ENCODE measurements at places on chromosomes 16 and 17. TPM values are rescaled to one million over a fixed set of nuclear protein-coding genes. Genes with fewer than 3 reads are reported as not detected.

DNA sequence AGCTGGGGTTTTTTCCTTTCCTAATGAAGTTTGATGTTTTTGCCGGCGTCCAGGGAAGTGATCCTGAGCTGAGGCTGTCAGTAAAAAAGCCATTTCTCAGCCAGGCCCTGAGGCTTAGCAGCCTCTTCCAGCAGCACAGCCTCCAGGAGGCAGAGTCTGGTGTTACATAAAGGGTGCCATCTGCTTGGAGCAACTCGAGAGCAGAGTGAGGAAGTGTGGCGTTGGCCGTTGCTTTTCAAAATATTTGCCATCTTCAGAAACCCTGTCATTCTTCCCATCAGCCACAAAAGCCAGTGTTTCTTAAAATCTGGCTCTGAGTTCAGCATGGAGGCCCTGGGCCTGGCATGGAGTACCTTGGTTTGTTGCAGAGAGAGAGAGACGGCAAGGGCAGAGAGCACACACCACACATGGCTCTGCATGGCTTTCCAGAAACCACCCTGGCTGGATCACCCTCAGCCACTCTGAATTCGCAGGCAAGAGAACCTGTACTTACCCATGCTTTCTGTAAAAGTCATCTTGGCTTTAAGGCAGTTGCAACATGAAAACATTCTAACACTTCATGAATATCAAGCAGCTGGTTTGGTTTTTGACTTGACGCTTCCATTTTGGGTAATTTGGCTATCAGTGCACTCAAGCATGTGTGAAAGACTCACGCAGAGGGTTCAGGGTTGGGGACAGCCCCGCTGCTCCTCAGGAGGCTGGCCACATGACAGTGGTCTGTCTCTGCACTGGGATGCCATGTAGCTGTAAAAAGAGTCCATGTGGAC lies 21.0 kb downstream of the PMM2 start:
- no peak overlapping the region for H3K4me3 ChIP-seq
- peaks cover 8% of the 10 kb centered on the region for H3K4me1 ChIP-seq
- no peak for DNase-seq

GRCh38 chr16:50498431-50499155 lies 49.6 kb upstream of the NKD1 start:
- no peak overlapping the region for H3K27ac ChIP-seq
- H3K4me3 ChIP-seq: no peak overlapping the region
- DNase-seq: no peak
- H3K27me3 ChIP-seq: peaks cover 7% of the 10 kb centered on the region
- peaks cover 17% of the 10 kb centered on the region for H3K4me1 ChIP-seq
- H3K36me3 ChIP-seq: no peaks in the 10 kb centered on the region

The SDR42E2 gene
- total RNA-seq: not detected

The CCDC154 gene
- 4.2 TPM for total RNA-seq

The CA5A gene
- total RNA-seq: not detected

The CD300LG gene
- total RNA-seq: not detected

DNA sequence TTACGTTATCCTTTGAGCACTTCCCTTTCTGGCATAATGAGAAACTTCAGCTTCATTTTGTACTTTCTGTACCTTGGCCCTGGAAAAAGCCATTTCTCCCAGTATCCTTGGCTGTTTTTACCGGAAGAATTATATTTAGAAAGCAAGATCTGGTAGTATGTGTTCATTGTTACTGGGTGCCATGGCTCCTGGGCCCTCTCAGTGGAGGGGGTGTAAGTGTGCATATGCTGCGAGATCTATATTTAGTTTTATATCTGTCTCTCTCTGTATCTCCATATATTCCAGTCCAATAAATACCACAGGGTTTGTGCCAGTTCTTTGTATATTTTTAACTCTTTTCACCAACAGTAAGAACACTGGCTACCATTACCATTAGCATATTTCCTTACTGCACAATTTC lies 17.7 kb downstream of the ATP2C2 start:
- H3K36me3 ChIP-seq: peaks cover 5% of the 10 kb centered on the region
- no peak overlapping the region for H3K4me3 ChIP-seq
- no peak overlapping the region for H3K27ac ChIP-seq
- H3K4me1 ChIP-seq: peaks cover under 1% of the 10 kb centered on the region
- peaks cover 1% of the 10 kb centered on the region for H3K27me3 ChIP-seq

GRCh38 chr16:46691726-46692125 lies 2.3 kb downstream of the ORC6 start:
- no peak for DNase-seq
- H3K27ac ChIP-seq: no peak overlapping the region
- H3K36me3 ChIP-seq: no peaks in the 10 kb centered on the region

DNA sequence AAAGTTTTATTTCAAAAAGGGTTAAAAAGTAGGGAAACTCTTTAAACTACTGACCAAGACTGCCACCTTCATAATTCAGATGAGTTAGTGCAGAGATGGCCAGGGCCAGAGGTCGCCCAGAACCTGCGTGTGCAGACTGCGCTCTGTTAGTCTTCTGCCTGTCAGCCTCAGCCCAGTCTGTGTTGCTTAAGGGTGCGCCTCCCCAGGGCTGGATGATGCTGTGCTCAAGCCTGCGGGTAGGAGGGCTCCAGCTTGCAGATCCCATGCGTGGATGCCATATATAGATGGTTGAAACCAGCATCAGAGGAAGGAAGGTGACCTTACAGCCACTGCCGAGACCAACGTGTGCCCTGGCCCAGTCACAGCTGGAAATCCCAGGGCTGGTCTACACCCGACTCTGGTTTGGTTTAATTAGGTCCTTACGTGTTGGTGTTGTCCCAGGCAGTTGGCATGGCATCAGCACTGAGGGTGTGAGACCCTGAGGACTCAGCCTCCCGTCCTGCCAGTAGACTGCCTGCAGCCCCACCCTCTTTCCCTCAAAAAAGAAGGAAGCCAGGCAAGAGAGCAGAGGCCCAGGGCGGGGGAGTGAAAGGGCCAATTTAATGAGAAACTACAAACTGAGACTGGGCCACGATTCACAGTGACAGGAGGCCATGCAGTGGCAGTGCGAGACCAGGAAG lies 27.7 kb downstream of the CDIP1 start:
- no peak overlapping the region for H3K27ac ChIP-seq
- H3K4me3 ChIP-seq: no peak overlapping the region
- H3K4me1 ChIP-seq: peaks cover 23% of the 10 kb centered on the region
- DNase-seq: no peak
- H3K27me3 ChIP-seq: peaks cover 1% of the 10 kb centered on the region

GRCh38 chr16:73846356-73846755 lies 450.3 kb upstream of the PSMD7 start:
- DNase-seq: peak; percentile 45
- peaks cover 3% of the 10 kb centered on the region for H3K4me1 ChIP-seq
- H3K4me3 ChIP-seq: no peak overlapping the region
- H3K36me3 ChIP-seq: no peaks in the 10 kb centered on the region
- H3K27ac ChIP-seq: no peak overlapping the region
- H3K27me3 ChIP-seq: peaks cover 2% of the 10 kb centered on the region

DNA sequence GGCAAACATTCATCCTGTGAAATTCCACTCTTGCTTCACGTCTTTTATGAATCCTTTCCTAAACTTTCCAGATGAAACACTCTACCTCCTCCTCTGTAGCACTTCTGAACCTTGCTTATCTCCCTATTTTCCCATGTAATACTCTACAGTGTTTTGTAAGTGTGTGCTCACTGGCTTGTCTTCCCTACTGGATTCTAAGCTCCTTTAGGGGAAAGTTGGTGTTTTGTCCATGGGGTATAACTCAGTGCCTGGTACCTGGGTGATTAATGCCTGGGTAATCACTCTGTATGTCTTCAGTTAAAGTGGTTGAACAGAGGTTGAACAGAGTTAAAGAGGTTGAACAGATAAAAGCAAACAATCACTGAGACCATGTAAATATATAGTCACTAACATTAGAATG lies 3.8 kb upstream of the KAT7 start:
- peaks cover 6% of the 10 kb centered on the region for H3K27me3 ChIP-seq
- H3K4me1 ChIP-seq: peaks cover 44% of the 10 kb centered on the region

DNA sequence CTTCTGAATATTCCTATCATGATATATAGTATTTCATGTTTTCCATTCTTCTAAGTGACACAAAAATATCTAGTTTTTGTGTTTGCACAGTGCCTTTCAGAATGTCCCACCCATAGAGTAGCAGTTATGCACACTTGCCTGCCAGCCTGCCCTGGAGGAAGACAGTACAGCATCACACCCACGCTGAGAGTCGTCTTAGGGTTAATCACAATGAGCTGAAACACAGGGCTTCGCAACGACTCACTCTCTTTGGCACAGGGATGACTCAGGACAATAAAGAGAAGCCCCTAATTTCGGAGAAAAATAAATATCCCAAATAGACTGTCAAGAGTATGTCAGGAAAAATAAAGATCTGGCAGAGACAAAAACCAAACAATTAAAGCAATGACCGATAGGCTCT lies 11.6 kb upstream of the NDUFAB1 start:
- no peak for DNase-seq
- H3K4me1 ChIP-seq: no peaks in the 10 kb centered on the region
- H3K4me3 ChIP-seq: no peak overlapping the region
- H3K36me3 ChIP-seq: no peaks in the 10 kb centered on the region

DNA sequence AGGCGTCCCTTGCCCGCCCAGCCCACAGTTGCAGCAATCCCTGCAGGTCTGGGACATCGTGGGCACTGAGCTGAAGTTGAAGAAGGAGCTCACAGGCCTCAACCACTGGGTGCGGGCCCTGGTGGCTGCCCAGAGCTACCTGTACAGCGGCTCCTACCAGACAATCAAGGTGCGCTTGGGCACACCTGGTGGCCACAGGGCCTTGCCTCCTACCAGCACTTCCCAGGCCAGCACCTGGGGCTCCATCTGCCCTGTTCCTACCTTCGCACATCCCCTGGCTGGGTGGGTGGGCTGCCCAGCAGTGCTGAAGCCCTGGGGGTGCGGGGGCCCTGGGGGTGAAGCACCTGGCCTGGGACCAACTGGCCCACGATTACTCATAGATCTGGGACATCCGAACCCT lies 19.9 kb downstream of the TRAF7 start:
- no peak overlapping the region for H3K27ac ChIP-seq
- H3K4me3 ChIP-seq: no peak overlapping the region
- H3K27me3 ChIP-seq: peaks cover 2% of the 10 kb centered on the region

DNA sequence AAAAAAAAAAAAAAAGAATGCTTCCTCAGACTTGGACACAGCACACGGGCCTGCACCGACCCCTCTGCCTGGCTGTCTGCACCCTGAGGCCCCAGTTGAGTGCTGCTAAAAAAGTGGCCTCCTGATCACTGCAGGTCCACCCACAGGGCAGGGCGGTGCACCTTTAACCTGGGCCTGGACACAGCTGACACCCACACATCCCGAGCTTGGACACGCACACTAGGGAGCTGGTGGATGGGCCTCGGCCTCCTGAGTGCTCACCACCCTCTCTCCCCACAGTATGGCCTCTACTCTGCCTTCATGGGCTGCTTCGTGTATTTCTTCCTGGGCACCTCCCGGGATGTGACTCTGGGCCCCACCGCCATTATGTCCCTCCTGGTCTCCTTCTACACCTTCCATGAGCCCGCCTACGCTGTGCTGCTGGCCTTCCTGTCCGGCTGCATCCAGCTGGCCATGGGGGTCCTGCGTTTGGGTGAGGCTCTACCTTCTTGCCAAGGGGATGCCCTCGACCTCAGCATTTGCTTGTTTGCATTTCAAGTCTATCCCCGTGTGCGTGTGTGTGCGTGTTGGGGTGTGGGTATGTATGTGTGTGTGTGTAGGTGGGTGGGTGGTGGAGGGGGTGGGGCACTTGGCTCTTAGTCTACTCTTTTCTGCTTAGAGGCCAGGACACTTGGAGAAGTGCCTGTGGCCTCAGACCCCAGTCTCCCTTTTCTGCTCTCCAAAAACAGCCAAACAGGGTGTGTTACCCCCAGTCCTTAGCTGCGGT lies 2.3 kb downstream of the SLC26A11 start:
- H3K4me1 ChIP-seq: peaks cover 5% of the 10 kb centered on the region
- H3K4me3 ChIP-seq: no peak overlapping the region
- peaks cover 8% of the 10 kb centered on the region for H3K27me3 ChIP-seq
- no peak overlapping the region for H3K27ac ChIP-seq

- H3K36me3 ChIP-seq: no peaks in the 10 kb centered on the region
- no peak overlapping the region for H3K4me3 ChIP-seq
- H3K4me1 ChIP-seq: peaks cover 15% of the 10 kb centered on the region
- peaks cover 17% of the 10 kb centered on the region for H3K27me3 ChIP-seq
These were observed 13.4 kb downstream of the PDK2 start for GRCh38 chr17:50108556-50108955.

DNA sequence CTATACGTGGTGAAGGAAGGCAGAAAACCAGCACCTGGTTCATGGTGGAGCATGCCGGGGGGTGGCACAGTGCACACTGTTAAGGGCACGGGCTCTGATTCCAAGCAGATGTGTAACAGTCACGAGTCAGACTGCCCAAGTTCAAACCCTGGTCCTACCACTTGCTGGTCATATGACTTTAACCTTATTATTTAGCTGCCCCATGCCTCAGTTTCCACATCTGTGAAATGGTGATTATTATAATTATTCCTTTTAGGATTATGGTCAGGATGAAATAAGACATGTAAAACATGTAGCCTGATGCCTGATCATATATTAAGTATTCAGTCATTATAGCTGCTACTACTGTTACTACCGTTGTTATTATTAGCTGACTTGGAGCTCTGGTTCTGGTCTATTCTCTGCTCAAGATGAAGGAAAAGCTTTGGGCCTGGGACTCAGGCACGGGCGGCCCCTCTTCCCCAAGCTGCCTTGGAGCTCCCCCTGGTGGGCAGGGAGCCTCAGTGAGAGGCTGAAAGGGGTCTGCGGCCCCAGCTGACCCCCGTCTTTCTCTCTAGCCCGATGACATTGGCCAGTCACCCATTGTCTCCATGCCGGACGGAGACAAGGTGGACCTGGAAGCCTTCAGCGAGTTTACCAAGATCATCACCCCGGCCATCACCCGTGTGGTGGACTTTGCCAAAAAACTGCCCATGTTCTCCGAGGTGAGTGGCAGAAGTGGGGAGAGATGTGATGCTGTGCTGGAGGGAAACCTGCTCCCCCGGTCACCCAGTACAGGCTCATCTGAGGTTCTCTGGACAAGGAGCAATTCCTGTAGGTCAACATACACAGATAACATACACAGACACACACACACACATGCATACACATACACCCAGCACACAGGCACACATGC lies 14.0 kb downstream of the NR1D1 start:
- peaks cover 4% of the 10 kb centered on the region for H3K36me3 ChIP-seq
- no peak overlapping the region for H3K27ac ChIP-seq
- peak; percentile 82 for DNase-seq
- peaks cover 12% of the 10 kb centered on the region for H3K27me3 ChIP-seq

The TENT4B gene
- 9.5 TPM for total RNA-seq

The DCTPP1 gene
- total RNA-seq: 37.6 TPM

The KRT32 gene
- total RNA-seq: not detected

The PALB2 gene
- total RNA-seq: 14.4 TPM

- H3K27ac ChIP-seq: no peak overlapping the region
- no peak for DNase-seq
- H3K4me3 ChIP-seq: no peak overlapping the region
- H3K4me1 ChIP-seq: peaks cover 8% of the 10 kb centered on the region
- no peaks in the 10 kb centered on the region for H3K36me3 ChIP-seq
These were observed 6.8 kb upstream of the CCL3L1 start for GRCh38 chr17:36203335-36203734.

DNA sequence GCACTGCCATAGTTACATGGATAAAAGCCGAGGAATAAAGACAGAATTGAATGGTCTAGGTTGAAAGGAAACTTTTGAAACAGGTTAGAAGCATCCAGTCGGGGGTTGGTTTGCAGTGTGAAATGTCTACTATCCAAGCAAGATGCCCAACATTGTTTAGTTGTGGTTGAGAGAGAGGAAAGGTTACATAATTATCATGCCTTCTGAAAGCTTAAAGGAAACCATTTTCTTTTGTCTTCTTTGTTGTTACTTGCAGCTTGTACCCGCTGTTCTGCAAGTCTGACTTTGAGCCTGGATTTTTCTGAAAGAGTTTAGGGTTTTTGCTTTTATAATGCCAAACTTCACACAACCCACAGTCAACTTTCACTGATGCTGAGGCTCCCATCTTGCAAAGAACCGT lies 167.9 kb downstream of the AXIN2 start:
- H3K4me3 ChIP-seq: no peak overlapping the region
- H3K4me1 ChIP-seq: peaks cover 3% of the 10 kb centered on the region
- no peak overlapping the region for H3K27ac ChIP-seq
- H3K36me3 ChIP-seq: no peaks in the 10 kb centered on the region
- no peak for DNase-seq
- H3K27me3 ChIP-seq: no peaks in the 10 kb centered on the region
